ENCODE measurements at places on chromosomes 3 and 15.

GRCh38 chr15:22810853-22811338 is 24.5 kb downstream of the NIPA1 start:
- DNase-seq: no peak

- DNase-seq: no peak
These were observed 80.9 kb upstream of the DCBLD2 start for GRCh38 chr3:98982351-98982750.

GRCh38 chr15:73745073-73745472 is 8.1 kb downstream of the INSYN1 start:
- no peak for DNase-seq

GRCh38 chr3:119550192-119550910 is 9.1 kb downstream of the CD80 start:
- no peak for DNase-seq

DNA sequence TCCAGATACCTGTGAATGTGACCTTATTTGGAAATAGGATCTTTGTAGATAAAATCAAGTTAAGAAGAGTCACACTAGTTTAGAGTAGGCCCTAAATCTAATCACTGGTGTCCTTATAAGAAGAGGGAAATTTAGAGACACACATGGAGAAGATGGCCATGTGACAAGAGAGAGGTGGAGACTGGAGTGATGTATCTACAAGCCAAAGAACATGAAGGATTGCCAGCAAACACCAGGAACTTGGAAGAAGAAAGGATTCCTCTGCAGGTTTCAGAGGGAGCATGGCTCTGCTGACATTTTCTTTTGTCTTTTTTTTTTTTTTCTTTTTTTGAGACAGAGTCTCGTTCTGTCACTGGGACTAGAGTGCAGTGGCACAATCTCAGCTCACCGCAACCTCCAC is 20.8 kb downstream of the ARHGEF3 start:
- DNase-seq: no peak

All from Peyer's patch (tissue), 4 donors.